ELF-1 (cell line): ENCODE measurements at places on chromosomes 2 and 18.

- no peak for DNase-seq
Measured at GRCh38 chr2:135563793-135564192, 32.5 kb downstream of the R3HDM1 start.

GRCh38 chr2:102181919-102182635 is 4.7 kb upstream of the IL1RL2 start:
- DNase-seq, result no peak

GRCh38 chr18:79715280-79715679 is 35.7 kb downstream of the CTDP1 start:
- DNase-seq, result no peak

DNA sequence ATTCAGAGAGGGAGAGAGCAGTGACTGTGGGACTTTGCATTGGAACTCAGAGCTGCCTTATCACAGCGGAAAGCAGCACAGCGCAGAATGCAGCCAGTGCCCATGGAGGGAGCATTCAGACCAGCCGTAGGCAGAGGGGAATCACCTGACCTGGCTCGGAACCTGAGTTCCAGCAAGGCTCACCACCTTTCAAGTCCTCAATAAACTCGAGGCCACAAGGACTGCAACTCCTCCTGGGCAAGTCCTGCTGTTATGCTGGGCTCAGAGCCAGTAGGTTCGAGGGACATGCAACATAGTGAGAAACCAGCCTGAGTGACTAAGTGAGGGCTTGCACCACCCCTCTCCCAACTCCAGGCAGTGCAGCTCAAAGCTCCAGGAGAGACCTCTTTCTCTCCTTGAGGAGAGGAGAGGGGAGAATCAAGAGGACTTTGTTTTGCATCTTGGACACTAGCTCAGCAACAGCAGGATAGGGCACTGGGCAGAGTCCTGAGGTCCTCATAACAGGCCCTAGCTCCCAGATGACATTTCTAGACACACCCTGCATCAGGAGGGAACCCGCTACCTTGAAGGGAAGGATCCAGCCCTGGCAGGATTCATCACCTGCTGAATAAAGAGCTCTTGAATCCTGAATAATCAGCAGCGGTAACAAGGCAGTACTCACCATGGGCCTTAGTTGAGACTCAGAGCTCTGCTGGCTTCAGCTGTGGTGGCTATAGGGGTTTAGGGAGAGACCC is 136.8 kb upstream of the OTOS start:
- no peak for DNase-seq

DNA sequence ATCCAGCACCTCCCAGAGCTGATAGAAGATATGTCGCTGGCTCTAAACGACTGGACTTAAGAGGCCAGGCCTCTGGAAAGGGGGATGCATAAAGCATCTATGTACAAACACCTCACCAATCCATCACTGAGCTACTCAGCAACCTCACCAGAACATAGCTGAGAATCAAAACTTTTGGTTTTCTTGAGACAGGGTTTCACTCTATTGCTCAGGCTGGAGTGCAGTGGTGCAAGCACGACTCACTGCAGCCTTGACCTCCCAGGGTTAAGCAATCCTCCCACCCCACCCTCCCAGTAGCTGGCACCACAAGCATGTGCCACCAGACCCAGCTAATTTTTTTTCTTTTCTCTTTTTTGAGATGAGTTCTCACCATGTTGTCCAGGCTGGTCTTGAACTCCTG is 62.9 kb upstream of the MSH6 start:
- no peak for DNase-seq
